Large intestine (tissue), 12 donors: ENCODE measurements at places on chromosomes 6 and 20.

DNA sequence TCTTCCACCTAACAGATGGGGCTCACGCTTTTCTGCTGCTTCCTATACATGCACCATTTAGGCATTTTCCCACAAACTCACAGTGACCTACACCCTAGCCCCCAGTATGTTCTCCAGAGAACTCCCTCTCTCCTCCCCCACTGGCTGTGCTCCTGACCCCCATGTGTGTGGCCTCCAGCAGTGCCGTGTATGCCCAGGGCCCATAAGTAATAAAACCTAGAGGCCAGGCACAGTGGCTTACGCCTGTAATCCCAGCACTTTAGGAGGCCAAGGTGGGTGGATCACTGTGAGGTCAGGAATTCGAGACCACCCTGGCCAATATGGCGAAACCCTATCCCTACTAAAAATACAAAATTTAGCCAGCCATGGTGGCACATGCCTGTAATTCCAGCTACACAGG, 54.7 kb upstream of the NXT1 start:
- DNase-seq: no peak
- no peaks in the 10 kb centered on the region for H3K4me1 ChIP-seq
- no peaks in the 10 kb centered on the region for H3K27me3 ChIP-seq
- H3K27ac ChIP-seq: no peak overlapping the region
- no peak overlapping the region for H3K4me3 ChIP-seq

GRCh38 chr6:134079406-134079921, 27.0 kb upstream of the SLC2A12 start:
- H3K27ac ChIP-seq: no peak overlapping the region
- no peak for DNase-seq
- H3K36me3 ChIP-seq: no peaks in the 10 kb centered on the region
- no peaks in the 10 kb centered on the region for H3K27me3 ChIP-seq

DNA sequence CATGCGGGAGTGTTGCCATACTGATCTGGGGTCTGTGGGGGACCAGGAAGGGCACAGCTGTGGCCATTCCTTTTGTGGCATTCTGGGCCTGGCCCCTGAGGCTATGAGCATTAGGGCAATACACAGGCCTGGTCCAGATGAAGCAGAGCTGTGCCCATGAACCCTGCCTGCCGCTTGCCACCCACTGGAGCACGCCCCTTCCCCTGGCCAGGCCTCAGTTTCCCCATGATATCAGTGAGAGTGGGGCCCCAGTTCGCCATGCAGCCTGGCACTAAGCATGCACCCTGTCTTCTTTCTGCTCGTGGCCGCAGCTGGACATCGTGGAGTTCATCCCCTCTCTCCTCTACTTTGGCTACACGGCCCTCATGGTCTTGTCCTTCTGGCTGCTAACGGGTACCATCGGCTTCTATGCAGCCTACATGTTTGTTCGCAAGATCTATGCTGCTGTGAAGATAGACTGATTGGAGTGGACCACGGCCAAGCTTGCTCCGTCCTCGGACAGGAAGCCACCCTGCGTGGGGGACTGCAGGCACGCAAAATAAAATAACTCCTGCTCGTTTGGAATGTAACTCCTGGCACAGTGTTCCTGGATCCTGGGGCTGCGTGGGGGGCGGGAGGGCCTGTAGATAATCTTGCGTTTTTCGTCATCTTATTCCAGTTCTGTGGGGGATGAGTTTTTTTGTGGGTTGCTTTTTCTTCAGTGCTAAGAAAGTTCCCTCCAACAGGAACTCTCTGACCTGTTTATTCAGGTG, 42.4 kb downstream of the PLAGL2 start:
- peaks cover 54% of the 10 kb centered on the region for H3K36me3 ChIP-seq
- no peaks in the 10 kb centered on the region for H3K4me1 ChIP-seq
- DNase-seq: no peak
- no peak overlapping the region for H3K27ac ChIP-seq
- no peak overlapping the region for H3K4me3 ChIP-seq
- H3K27me3 ChIP-seq: no peaks in the 10 kb centered on the region

GRCh38 chr20:40654876-40655275, 34.2 kb downstream of the MAFB start:
- H3K27me3 ChIP-seq: peaks cover 6% of the 10 kb centered on the region
- DNase-seq: no peak
- H3K4me1 ChIP-seq: no peaks in the 10 kb centered on the region
- no peak overlapping the region for H3K4me3 ChIP-seq
- H3K27ac ChIP-seq: no peak overlapping the region
- no peaks in the 10 kb centered on the region for H3K36me3 ChIP-seq

DNA sequence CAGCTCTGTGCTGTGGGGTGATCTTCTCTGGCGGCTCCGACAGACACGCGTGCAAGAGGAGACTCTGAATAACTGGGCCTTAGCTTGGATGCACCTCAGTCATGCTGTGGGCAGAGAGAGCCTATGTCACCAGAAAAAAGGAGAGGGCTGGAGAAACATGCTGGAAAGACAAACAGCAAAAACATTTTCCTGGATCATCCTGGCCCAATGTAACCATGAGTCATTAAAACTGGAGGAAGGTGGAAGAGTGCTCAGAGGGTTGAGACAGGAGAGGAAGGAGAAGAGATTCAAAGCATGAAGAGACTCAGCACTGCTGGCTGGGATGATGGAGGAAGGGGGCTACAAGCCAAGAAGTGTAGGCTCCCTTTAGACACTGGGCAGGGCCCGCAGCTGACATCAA, 292.0 kb downstream of the CDH26 start:
- no peaks in the 10 kb centered on the region for H3K27me3 ChIP-seq
- no peak overlapping the region for H3K4me3 ChIP-seq
- no peaks in the 10 kb centered on the region for H3K4me1 ChIP-seq
- DNase-seq: no peak
- H3K36me3 ChIP-seq: no peaks in the 10 kb centered on the region

DNA sequence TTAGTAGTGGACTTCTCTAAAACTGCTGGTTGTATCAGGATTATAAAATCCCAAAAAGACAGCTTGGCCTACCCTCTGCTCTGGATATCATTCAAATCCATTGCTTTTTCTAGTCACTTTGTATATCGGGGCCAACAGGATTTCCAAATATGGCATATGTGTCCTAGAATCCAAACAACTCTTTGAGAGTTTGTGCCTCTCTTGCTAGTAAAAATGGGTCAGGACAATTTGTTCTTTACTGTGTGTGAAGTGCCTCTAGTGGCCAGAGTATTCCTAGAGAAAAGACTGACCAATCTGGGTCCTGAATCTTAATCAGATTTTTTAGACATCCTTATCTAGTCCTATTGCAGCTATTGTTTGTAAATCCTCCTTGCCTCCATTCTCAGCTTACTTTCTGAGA, 33.5 kb upstream of the MANEA start:
- H3K4me3 ChIP-seq: no peak overlapping the region
- no peak for DNase-seq
- no peaks in the 10 kb centered on the region for H3K36me3 ChIP-seq
- H3K4me1 ChIP-seq: no peaks in the 10 kb centered on the region
- no peaks in the 10 kb centered on the region for H3K27me3 ChIP-seq
- H3K27ac ChIP-seq: no peak overlapping the region

DNA sequence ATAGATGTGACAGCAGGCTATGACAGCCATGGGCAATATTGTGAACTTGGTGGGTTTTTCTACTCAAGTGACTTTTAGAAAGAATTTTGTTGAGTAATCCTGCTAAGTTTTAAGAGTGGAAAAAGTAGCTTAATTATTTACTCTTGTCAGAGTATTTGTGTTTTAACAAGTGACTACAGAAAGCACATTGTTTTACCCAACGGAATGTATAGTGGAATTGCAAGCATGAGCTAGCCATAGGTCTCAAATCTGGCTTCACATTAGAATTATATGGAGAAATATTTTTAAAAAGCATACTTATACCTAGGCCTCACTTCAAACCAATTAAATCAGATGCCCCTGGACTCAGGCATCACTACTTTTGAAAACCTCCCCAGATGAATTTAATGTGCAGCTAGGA, 35.5 kb upstream of the GOPC start:
- no peak overlapping the region for H3K4me3 ChIP-seq
- H3K27me3 ChIP-seq: no peaks in the 10 kb centered on the region
- no peak for DNase-seq

DNA sequence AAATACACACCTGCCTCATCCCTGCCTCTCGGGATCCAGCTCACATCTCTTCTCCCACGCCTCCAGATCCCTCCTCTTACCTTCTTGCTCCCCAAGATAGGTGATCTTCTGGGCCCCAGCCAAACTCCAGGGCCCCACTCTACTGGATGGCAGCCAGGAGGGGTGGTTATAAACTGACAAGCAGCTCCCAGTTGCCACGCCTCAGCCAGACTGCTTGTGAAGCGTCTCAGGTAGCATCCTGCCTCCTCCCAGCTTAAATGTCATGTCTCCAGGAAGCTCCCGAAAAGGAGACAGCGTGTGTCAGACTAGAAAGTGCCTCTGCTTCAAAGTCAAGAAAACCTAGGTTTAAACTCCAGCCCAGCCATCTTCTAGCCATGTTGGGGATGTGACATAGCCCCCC, 114.1 kb downstream of the LRFN2 start:
- no peak overlapping the region for H3K4me3 ChIP-seq
- no peaks in the 10 kb centered on the region for H3K36me3 ChIP-seq
- no peaks in the 10 kb centered on the region for H3K4me1 ChIP-seq
- DNase-seq: no peak

DNA sequence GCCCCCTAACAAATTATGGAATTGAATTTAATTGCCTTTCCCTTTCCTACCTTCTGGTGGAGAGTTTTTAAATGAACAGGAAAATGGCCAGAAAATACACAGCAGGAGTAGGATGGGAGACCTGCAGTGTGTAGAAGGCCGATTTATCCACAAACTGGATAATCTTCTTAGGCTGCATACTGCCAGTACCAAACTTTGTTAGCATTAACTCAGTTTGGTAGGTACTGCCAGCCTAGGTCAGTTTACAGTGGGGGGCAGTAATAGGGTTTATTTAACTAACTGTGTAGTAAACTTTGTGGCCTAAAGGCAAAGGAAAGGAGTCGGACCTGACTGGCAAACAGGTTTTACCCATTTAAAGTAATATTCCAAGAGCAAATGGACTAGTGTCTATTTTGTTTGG, 4.6 kb downstream of the NCOA3 start:
- peaks cover 4% of the 10 kb centered on the region for H3K4me1 ChIP-seq
- DNase-seq: no peak
- H3K4me3 ChIP-seq: no peak overlapping the region

DNA sequence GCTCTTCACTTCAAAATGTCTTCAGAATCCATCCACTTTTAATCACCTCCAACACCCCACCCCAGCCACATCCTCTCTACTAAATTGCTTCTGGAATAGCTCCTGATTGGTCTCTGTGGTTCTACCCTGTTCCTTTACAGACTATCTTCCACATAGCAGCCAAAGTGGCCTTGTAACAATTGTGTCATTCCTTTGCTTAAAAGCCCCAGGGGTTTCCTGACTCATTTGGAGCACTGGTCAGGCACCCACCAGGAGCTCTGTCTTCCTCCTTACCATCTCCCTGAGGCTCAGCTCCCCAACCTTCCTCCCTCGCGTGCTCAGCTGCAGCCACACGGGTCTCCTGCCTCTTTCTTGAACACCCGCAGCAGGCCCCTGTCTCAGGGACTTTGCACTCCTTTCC, 126.8 kb downstream of the HIVEP1 start:
- DNase-seq: no peak
- H3K27ac ChIP-seq: no peak overlapping the region
- H3K27me3 ChIP-seq: no peaks in the 10 kb centered on the region
- peaks cover 35% of the 10 kb centered on the region for H3K36me3 ChIP-seq
- no peaks in the 10 kb centered on the region for H3K4me1 ChIP-seq

- H3K27ac ChIP-seq: no peak overlapping the region
- no peak for DNase-seq
- peaks cover 13% of the 10 kb centered on the region for H3K36me3 ChIP-seq
- peaks cover 1% of the 10 kb centered on the region for H3K4me1 ChIP-seq
Measured at GRCh38 chr20:51002633-51003032, 20.3 kb downstream of the KCNG1 start.

GRCh38 chr6:47495954-47496545, 18.5 kb downstream of the CD2AP start:
- H3K4me3 ChIP-seq: no peak overlapping the region
- no peak for DNase-seq
- H3K4me1 ChIP-seq: peaks cover 2% of the 10 kb centered on the region
- no peak overlapping the region for H3K27ac ChIP-seq

DNA sequence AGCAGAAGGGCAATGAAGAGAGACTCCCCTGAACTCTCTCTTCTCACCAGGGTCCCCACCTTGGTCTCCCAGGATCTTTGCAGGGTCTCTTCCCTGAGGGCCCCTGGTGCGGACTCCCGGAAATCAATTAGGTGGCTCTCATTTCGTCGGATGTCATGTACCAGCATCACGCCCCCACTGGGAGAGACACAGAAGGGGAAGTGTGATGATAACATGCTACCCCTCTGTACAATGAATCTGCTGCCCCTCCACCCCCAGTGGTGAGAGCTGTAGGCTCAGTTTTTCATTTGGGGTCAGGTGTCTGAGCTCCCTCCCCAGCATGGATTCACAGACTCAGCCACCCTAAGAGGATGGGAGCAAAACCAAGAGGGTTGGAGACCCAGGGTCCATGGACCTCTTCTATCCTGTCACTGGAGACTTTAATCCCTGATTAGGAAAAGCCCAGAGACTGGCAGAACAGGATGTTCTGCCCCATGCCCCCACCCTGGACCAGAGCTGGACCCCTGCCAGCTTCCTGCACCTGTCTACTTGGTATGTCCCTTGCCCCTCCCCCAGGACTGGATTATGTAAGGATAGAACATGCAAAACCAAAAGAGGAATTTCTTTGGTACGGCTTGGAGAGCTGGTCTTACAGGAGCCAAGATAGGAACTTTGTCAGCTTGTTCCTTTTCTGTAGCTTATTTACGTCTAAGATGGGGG, 11.1 kb downstream of the GGT7 start:
- H3K4me3 ChIP-seq: no peak overlapping the region
- peaks cover 3% of the 10 kb centered on the region for H3K36me3 ChIP-seq
- DNase-seq: peak; percentile 52
- H3K4me1 ChIP-seq: no peaks in the 10 kb centered on the region

- H3K27ac ChIP-seq: no peak overlapping the region
- no peaks in the 10 kb centered on the region for H3K4me1 ChIP-seq
- H3K4me3 ChIP-seq: no peak overlapping the region
- H3K36me3 ChIP-seq: no peaks in the 10 kb centered on the region
- no peak for DNase-seq
Measured at GRCh38 chr20:60036746-60037499, 78.7 kb downstream of the CDH26 start.

- no peak overlapping the region for H3K4me3 ChIP-seq
- no peaks in the 10 kb centered on the region for H3K27me3 ChIP-seq
- peaks cover 30% of the 10 kb centered on the region for H3K4me1 ChIP-seq
- no peak for DNase-seq
- H3K27ac ChIP-seq: no peak overlapping the region
- H3K36me3 ChIP-seq: no peaks in the 10 kb centered on the region
Measured at GRCh38 chr6:16200321-16200883, 38.0 kb upstream of the GMPR start.

DNA sequence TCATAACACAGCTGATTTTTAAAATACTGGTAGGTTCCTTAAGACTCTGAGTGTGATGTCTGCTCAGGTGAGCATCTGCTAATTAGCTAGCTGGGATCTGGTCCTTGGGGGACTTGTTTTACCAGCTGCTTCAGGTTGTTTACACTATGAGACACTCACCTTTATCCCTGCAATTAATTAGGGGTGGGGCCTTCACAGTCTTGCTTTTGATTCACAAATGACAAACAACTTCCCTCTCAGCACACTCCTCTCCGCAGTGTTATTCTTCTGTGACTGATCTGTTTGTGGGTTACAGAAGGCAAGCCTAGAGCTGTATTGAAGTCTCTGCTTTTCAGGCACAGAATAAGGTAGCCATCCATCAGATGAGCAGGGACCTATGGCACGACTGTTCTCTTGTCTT, 62.0 kb upstream of the CD83 start:
- H3K36me3 ChIP-seq: no peaks in the 10 kb centered on the region
- H3K4me3 ChIP-seq: no peak overlapping the region
- DNase-seq: peak; percentile 21
- no peaks in the 10 kb centered on the region for H3K4me1 ChIP-seq
- H3K27ac ChIP-seq: no peak overlapping the region
